GM19239 (cell line): ENCODE measurements at places on chromosomes 7 and 10.

DNA sequence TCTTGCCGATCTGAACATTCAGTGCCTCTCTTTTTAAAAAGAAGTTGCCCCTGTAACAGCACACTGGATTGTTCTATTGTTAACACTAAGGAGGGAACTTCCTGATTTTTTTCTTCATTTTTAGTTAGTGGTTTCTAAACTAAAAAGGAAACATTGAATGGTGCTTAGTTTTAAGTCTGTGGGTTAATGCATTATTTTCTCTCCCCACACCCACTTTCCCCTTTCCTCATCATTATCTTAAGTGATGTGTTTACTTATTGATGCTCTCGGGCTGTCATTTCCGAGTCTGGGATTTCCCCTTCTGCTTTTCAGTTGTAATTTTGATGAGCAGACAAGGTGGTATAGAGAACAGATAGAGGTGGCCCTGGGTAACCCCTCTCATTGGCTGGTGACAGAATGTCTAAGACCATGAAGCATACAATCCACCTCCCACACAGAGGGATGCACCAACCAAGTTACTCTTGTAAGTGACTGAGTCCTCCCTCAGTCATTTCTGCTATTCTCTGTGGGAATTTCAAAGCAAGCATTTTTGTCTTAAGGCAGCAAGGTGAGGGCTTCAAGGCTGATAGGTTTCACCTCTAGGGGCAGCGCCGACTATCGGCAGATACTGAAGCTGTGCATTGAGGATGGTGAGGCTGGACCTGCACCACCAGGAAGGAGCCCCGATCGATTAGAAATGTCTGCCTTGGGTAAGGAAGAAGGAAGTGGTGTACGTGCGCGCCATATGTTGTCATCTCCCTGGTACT is 49.5 kb downstream of the CHN2 start:
- no peak for DNase-seq

DNA sequence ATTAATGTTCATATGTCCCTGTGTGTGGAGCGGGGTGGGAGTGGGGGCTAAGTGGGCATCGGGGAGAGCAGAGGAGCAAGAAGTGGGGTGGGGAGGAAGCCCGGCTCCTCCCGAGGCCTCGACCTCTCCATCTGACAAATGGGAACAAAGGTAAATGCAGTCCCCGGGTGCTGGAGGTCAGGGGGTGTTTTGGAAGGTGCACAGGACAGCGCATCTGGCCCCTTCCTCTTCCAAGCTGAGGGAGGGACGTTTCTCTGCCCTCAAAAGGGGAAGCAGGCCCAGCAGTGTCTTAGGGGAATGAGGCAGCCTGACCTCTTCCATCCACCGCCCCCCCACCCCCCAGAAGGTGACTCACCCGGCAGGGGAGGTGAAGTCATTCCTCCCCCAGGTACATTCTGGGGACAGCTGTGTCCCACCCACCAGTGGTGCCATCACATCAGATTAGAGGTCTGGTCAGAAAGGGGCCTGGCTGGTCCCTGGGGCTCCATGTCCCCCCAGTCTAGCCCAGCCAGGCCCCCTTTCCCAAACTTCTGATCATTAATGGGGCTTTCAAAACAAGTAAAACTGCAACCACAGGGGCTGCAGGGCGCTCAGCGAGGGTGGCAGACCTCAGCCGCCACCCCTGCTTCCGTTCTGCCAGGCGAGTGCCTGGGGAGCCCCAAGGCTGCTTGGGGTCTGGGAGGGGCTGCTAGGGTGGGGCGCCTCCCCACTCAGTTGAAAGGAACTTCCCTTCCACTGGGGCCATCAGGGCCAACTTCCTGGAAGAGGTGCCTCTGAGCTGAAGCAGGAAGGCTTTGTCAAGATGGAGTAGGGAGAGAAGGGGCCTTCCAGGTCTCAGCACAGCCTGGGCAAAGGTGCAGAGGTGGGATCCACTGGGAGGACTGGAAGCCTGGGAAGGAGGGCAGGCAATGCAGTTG is 10.8 kb downstream of the LFNG start:
- peak; percentile 77 for DNase-seq

DNA sequence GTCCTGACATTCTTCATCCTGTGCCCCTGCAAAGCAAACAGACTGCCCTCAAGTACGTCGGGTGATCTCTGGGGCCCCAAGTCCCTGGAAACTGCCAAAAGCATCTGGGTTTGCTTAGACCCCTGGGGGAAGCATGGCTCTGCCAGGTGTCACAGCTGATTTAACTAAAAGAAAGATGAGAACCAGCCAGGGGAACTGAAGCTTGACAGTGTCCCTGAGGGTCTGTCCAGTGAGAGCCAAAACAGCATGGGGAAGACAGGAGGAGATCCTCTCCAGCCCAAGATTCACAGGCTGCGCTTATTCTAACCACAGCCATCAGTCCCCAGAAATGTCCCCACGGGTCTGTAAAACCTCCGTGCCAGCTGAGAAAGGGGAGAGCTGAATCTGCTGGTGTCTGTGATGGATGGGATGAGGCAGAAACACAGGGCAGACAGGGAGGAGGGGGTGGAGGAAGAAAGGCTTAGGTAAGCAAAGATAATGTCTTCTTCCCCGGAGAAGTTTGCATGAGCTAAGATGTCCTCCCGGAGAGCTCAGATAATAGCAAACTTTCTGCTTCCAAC is 21.3 kb downstream of the CCDC3 start:
- DNase-seq = no peak

GRCh38 chr7:48101968-48102367 is 12.9 kb downstream of the UPP1 start:
- DNase-seq = no peak

GRCh38 chr7:155731380-155731779 is 80.9 kb downstream of the SHH start:
- DNase-seq = no peak

DNA sequence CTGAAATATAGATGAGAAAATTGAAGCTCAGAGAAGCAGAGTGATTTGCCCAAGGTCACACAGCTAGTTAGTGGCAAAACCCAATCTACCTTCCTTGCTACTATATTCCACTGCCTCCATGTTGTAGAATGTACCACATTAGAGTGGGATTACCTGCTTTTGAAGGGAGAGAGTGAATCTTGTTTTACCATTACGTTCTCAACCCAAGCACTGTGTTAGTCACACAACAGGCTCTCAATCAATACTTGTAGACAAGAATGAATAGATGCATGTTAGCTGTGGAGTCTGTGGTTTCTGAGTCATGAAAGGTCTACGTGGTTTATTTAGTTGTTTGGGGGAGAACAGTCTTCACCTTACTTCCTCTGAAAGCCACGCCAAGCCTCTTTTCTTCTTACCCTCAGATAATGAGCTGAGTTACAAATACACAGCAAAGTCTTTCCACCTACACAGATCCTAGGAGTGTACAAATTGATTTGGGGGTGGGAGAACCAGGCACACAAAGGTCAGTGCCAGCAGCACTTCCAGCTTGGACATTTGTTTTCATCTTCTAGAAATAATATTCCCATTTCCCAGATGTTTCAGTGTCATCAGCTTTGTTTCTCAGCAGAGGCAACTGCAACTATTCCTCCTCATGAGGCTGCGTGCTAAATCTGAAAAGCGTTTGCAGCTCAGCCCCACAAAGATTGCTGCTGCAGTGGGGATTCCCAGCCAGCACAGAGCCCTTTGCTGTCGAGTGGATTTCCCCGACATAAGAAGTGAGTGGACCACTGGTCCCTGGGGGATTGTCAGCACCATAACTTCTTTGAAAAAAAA is 71.5 kb upstream of the ADO start:
- DNase-seq = peak; percentile 21

DNA sequence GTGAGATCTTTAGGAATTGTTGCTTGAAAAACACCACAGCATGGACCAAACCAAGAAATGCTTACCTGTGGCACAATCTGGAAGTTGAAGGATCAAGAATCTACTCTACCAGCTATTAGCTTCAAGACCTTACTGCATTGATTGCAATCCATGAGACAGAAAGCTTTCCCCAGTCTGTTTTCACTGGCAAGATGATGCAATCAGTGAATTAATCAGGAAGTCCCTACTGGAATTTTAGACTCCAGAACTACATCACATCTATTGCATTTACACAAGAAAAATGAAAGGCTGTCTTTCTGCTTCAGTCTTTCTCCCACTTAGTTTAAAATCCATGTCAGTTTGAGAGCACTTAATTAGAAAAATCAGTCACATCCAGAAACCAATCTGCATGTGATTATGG is 191.7 kb downstream of the TFEC start:
- DNase-seq = no peak
